ENCODE measurements at places on chromosomes 2 and 18. TPM values are rescaled to one million over a fixed set of nuclear protein-coding genes. Genes with fewer than 3 reads are reported as not detected.
A peak's percentile ranks its signal among the peaks of the same experiment; 100 is the strongest.

GRCh38 chr2:196337208-196337953 lies 166.0 kb upstream of the STK17B start:
- DNase-seq: peak; percentile 12

DNA sequence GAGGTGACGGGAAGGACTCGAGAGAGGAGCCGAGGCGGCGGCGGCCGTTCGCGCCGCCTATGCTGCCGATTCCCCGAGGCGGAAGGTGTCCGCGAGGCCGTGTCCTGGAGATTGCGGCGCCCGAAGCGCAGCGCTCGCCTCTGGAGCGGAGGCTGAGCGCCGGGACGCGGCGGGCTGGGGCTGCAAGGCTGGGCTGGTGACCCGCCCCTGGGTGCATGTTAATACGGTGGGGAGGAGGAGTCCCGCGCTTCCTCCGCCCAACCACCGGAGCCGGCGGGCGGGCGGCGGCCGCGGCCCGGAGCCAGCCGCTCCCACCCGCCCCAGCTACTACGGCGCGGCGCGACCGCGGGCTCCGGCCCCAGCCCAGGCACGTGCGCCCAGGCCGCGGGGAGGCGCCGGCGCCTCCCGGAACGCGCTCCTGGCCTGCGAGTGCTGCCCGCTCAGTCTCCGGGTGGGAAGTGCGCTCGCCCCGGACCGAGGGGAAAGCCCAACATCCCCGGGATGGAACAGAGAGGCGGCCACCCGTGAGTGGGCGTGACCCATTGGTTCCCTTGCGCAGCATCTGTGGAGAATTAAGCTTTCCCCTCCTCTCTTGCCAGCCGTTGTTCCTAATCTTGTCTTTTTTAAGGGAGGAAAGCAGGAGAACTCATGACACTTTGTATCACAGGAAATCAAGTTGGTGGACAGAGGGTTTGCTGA lies at the start of gene DLGAP1:
TSS of gene DLGAP1 (minus strand) at position 195 of the 699 bp plus-strand sequence.
- DNase-seq: no peak

DNA sequence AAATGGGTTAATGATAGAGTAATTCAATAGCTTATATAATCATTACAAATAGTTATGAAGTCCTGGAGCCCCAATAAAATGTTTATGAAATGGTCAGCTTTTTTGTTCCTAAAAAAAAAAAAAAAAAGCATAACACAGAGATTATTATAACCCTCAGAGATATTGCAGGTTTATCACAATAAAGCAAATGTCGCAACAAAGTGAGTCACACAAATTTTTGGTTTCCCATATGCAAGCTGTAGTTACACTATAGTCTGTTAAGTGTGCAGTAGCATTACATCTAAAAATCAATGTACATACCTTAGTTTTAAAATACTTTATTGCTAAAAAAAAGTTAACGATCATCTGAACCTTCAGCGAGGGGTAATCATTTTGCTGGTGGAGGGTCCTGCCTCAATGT lies 20.0 kb downstream of the WDFY1 start:
- no peak for DNase-seq

DNA sequence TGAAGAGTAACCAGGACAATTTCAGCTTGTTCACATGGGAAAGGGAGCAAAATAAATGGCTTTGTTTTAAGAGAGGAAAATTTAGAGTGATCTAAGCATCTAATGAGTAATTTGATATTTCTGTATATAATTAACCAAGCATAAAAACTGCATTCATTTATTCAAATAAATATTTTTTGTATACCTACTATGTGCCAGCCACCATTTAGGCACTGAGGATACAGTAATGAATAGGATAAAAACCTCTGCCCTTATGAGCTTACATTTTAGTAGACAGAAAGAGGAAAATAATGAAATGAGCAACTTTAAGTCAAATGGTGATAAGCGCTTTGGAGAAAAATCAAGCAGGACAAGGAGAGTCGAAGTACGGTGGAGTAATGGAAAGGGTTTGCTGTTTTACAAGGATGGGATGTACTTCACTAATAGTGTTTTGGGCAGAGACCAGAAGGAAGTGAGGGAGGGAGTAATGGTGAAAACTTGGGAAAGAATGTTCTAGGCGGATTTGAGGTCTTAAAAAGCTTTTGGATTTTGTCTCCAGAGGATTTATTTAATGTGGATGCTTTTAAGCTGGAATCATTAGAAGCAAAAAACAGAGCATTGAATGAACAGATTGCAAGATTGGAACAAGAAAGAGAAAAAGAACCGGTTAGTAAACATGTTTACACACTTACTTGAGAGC lies 17.4 kb downstream of the NDC80 start:
- no peak for DNase-seq

DNA sequence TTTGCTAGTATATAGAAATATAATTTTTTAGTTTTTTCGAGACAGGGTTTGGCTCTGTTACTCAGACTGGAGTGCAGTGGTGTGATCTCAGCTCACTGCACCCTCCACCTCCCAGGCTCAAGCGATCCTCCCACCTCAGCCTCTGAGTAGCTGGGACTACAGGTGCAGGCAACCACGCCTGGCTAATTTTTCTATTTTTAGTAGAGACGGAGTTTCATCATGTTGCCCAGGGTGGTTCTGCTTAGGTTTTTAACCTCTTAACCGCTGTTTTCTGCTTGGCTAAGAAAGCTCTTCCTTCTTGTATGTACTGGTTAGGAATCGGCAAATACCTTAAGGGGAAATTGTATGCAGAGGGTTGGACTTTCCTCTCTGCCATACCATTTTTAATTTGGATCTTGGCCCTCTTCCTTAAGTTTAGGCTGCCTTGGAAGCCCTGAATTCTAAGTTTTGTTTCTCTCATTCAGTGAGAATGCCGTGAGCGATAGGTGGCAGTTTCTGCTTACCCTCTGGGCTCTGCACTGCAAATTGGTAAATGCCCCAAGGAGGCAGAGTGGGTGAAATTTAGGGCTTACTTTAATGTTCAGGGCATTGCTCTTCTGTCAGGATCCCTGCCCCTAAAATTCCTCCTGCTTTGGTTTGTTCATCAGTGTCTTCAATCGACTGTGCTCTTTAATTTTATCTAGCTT lies 32.3 kb downstream of the EML6 start:
- DNase-seq: no peak

- DNase-seq: no peak
Observed at GRCh38 chr2:162232671-162233070, 10.6 kb downstream of the FAP start.

The ACYP2 gene
- 10.8 TPM for total RNA-seq

The KCNK3 gene
- total RNA-seq: not detected

All from activated T-cell treated with anti-CD3 and anti-CD28 coated beads, Interleukin-2, amount 50 U/mL, for 72 hours (primary cell).